T-helper 17 cell (primary cell): ENCODE measurements at places on chromosomes 2 and 18.

DNA sequence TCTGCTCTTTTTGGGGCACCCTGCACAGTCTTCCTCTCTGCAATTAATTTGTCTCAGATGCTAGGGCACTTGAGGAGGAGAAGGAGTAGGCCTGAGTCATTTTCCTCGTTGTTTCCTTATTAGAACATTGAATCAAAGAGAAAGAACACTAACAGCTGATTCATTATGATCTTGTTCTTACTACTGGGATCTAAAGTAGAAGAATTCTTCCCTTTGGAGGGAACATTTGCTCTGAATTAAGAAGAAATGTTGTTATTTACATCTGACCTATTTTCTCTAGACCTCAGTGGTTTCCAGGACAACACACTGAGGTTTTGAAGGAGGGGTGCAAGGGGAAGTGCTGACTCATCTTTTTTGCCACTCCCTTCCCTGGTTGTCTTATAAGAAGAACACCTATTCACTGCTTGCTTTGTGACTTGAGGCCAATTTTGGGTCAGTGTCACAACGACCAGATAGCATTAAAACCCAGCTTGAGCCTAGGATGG, 24.3 kb upstream of the STAT1 start:
- no peaks in the 10 kb centered on the region for H3K27me3 ChIP-seq
- DNase-seq = no peak
- H3K4me1 ChIP-seq = peaks cover 31% of the 10 kb centered on the region
- H3K4me3 ChIP-seq = peak overlapping the region; percentile 76

GRCh38 chr2:31440764-31441163, 26.2 kb upstream of the XDH start:
- DNase-seq = no peak
- peaks cover 5% of the 10 kb centered on the region for H3K27me3 ChIP-seq
- H3K36me3 ChIP-seq = no peaks in the 10 kb centered on the region
- H3K27ac ChIP-seq = no peak overlapping the region

DNA sequence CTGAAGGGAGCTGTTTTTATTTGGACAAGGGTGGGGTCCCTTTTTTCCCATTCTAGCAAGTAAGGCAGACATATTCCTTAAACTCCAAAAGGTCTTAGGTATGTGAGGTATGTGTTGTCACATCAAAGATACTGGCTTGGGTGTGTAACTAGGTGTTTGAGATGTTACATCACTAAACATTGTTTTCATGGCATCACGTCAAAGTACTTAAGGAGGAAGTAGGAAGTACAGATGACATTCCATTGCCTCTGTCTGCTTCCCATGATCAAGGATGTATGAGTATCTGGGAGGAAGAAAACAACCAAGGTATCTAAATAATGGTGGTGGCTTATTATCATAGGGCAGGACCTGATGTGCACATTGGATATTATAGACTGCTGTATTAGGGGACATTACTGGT, 39.3 kb downstream of the CD302 start:
- no peaks in the 10 kb centered on the region for H3K27me3 ChIP-seq
- no peak overlapping the region for H3K4me3 ChIP-seq
- H3K4me1 ChIP-seq = peaks cover 10% of the 10 kb centered on the region
- DNase-seq = no peak

GRCh38 chr2:171318463-171318934, 115.3 kb downstream of the METTL8 start:
- peaks cover 4% of the 10 kb centered on the region for H3K36me3 ChIP-seq
- H3K4me3 ChIP-seq = peak overlapping the region; percentile 86
- peaks cover 33% of the 10 kb centered on the region for H3K4me1 ChIP-seq
- DNase-seq = no peak
- no peaks in the 10 kb centered on the region for H3K27me3 ChIP-seq
- peak overlapping the region; percentile 93 for H3K27ac ChIP-seq

- no peaks in the 10 kb centered on the region for H3K36me3 ChIP-seq
- H3K4me1 ChIP-seq = peaks cover 2% of the 10 kb centered on the region
- peaks cover 8% of the 10 kb centered on the region for H3K27me3 ChIP-seq
These were observed 27.5 kb downstream of the PMAIP1 start for GRCh38 chr18:59927246-59927825.

GRCh38 chr18:31942291-31942998, 483 bp downstream of the TRAPPC8 start:
- H3K4me3 ChIP-seq = peak overlapping the region; percentile 98
- peak; percentile 18 for DNase-seq
- H3K27ac ChIP-seq = peak overlapping the region; percentile 96
- H3K4me1 ChIP-seq = peaks cover 26% of the 10 kb centered on the region

GRCh38 chr2:240871071-240871958, 2.7 kb downstream of the AGXT start:
- DNase-seq = no peak
- H3K4me1 ChIP-seq = no peaks in the 10 kb centered on the region
- H3K27ac ChIP-seq = no peak overlapping the region
- H3K27me3 ChIP-seq = peaks cover 20% of the 10 kb centered on the region
- H3K4me3 ChIP-seq = no peak overlapping the region

DNA sequence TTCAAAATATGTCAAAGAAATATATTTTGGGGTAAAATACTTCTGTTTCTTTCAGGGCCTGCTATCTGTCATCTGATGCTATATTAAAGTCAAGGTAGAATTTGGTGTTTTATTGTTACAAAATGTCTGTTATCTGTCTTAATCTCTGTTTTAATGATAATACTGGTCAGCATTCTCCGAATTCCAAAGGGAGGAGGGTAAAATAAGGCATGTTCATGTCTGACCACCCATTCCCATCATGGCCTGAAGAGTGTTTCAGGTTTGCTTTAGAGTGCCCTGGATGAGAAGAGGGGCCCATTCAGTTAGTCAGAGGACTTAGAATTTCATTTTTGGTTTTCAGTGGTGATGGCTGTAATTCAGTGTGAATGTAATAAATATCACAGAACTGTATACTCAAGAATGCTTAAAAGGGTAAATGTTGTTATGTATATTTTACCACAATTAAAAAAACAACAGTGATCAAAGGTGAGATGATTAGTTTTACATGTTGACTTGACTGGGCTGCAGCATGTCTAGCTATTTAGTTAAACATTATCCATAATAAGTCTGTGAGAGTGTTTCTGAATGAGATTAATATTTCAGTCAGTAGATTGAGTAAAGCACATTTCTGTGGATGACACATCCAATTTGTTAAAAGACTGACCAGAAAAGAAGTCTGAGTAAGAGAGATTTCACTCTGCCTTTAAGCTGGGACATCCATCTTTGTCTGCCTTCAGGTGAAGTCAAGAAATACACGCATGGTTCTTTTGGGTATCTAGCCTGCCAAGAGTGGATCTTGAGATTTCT, 467.9 kb upstream of the SYT4 start:
- no peak overlapping the region for H3K27ac ChIP-seq
- H3K27me3 ChIP-seq = no peaks in the 10 kb centered on the region
- no peak overlapping the region for H3K4me3 ChIP-seq
- no peak for DNase-seq
- H3K4me1 ChIP-seq = no peaks in the 10 kb centered on the region
